Stimulated activated CD4-positive, alpha-beta T cell treated with anti-CD3 and anti-CD28 coated beads, Interleukin-2, amount 100 ng/mL, for 24 hours (primary cell): ENCODE measurements at places on chromosomes 5 and 9.

GRCh38 chr9:136342181-136343120 is 15.1 kb downstream of the GPSM1 start:
- DNase-seq: peak; percentile 76

DNA sequence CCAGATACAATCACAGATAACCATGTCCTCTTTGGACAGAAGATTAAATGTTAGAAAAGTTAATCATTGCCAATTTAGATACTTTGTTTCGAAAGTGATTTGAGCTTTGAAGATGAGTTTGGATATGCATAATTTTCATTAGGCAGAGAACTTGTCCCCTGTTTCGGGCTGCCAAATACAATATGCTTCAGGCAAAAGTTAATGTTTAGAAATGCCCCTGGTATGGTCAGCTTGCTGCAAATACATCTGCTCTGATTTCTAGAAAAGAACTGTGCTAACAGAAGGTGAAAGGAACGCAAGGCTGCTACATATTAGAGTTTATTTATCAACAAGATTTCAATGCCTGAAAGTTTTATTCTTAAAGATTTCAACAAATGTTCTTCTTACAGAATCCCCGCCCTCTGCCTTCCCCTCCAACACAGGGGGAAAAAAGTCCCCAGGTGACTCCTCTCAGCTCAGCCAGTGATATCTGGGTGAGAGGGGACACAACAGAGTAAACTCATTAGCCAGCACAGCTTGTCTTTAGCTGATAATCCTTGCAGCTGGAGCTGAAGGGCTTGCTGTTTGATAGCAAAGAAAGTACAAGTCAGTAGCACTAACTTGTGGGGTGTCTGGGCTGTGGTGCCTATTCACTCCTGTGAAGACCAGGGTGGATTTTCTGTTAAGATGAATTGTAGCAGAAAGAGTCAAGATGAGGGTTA is 435.7 kb downstream of the DMAC1 start:
- DNase-seq: no peak

- no peak for DNase-seq
Observed at GRCh38 chr5:134398609-134399155, 13.0 kb downstream of the CDKN2AIPNL start.

- DNase-seq: no peak
Observed at GRCh38 chr5:1831257-1831656, 30.1 kb downstream of the NDUFS6 start.

GRCh38 chr5:159415301-159415937 is 85.1 kb upstream of the IL12B start:
- DNase-seq: no peak

- DNase-seq: no peak
Observed at GRCh38 chr9:127938298-127938690, 640 bp upstream of the DPM2 start.

DNA sequence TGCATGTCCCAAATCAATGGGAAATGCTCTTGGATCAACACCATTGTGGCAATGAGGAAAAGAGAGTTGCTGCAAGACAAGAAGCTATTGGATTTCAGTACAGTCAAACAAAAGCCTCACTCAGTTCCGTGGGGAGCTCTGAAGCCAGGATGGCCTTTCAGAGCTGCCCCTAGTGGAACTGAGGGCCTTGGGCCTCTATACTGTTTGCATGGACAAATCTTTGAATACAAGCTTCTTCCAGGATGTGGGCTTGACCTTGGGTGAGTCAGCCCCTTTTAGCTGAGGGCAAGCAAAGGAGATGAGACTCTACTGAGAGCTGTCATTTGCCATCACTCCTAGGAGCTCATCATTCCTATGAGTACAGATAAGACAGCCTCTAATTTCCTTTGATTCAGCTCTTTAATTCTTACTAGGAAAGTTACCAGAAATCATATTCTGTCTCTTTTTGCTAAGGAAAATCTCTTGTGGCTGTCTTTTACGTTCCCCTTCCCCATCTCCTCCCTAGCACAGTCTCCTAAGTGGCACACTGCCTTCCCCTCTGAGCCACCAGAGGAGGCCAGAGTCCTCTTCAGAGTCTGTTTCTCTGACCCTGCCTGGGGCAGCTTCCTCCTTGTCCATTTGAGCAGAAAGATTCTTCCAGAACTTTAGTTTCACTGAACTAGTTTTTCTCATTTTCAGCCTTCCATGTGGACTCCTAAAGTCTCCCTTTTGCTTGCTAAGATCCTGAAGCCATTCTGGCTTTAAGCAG is 168.8 kb upstream of the POC5 start:
- DNase-seq: no peak
